Left cardiac atrium (tissue), 4 donors: ENCODE measurements at places on chromosomes 1 and 21.

GRCh38 chr1:168136709-168137514, at the start of gene GPR161:
GPR161 (minus strand) TSS chr1:168136930; CDS start chr1:168104850, 32,080 bp downstream.
- DNase-seq: peak; percentile 60

- DNase-seq: peak; percentile 60
These were observed 1.7 kb downstream of the BTG2 start for GRCh38 chr1:203306965-203307541.

- no peak for DNase-seq
These were observed 1164.4 kb upstream of the ADGRL4 start for GRCh38 chr1:80170811-80171485.

DNA sequence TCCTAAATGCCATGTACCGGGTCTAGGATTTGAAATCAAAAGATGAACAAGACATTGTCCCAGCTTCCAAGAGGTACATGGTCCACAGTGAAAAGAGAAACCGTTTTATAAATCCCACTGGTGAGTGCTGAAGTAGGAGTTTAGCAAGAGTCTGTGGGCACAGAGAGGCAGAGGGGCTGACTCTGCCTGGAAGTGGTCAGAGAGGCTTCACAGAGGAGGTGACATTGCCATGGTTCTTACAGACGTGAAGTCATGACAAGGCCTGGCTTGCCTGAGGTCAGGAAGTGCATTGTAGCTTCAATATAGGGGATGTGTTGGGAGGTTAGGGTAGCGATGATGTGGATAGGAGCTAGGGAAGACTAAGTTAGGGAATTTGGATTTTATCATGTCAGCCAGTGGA, 28.4 kb downstream of the MAPKAPK2 start:
- no peak for DNase-seq

- no peak for DNase-seq
These were observed 4.7 kb downstream of the OLFML2B start for GRCh38 chr1:162019006-162019405.

GRCh38 chr1:59434336-59434735, 137.4 kb downstream of the FGGY start:
- no peak for DNase-seq

DNA sequence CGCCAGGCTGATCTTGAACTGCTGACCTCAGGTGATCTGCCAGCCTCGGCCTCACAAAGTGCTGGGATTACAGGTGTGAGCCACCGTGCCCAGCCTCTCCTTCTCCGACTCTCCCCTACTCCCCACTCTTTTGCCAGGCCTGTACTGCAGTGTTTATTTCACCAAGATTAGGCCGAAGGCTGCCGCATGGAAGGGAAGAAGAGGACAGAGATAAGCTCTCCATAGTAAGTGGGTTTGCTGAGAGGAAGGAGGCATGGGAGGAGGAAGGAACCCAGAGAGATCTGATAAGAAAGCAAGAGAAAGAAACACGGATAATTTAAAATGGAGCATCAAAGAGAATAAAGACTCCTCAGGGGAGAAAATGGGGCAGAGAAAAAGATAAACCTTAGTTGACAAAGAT, 8.7 kb downstream of the PTCH2 start:
- DNase-seq: no peak

DNA sequence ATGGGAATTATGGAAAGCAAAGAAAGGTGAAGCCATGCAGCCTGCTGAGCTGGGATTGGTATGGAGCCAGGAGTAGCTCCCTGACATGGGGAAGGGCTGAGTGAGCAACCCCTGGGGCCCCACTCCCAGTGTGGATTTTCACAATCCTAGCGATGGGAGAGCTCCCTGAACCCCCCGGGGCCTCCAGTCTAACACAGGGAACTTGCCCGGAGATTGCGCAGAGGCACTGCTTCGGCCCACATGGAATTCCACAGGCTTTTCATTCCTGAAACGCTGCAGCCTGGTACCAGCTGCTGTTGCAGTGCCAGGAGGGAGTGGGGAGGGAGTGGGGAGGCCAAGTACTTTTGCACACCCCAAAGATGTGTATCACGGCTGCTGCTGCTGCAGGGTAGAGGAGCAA, 110.4 kb upstream of the C21orf91 start:
- no peak for DNase-seq
